ENCODE measurements at places on chromosomes 13 and 19. TPM values are rescaled to one million over a fixed set of nuclear protein-coding genes. Genes with fewer than 3 reads are reported as not detected.

The PRODH2 gene
- not detected for total RNA-seq

The NR2F6 gene
- total RNA-seq = 66.0 TPM

The ADGRE2 gene
- total RNA-seq = 3.1 TPM

The ABHD17A gene
- total RNA-seq = 80.1 TPM

The TMEM86B gene
- 3.9 TPM for total RNA-seq

The ZNF77 gene
- 3.5 TPM for total RNA-seq

The NOVA2 gene
- not detected for total RNA-seq

The FGF9 gene
- not detected for total RNA-seq

Data from placental epithelial cell (primary cell).